ENCODE measurements at places on chromosomes 4 and X.

DNA sequence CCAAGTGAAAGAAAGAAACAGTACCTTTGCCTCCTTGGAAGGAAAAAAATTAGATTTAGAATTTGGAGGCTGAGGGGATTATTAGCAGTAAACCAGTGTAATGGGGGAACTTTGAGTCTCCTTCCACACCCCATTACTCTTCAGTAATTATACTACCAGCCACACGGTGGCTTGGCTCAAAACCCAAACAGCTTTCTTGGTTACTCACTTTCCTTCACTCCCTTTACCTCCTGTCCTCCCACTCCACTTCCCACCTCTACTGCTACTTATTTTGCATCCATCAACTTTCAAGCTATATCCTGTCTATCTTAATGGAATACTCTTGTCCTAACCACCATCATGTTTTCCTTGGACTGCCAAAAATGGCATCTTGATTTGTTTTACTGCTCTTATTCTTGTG is 310.6 kb upstream of the AADAT start:
- no peak for DNase-seq

- no peak for DNase-seq
These were observed 7.0 kb upstream of the TXK start for GRCh38 chr4:48141048-48141447.

DNA sequence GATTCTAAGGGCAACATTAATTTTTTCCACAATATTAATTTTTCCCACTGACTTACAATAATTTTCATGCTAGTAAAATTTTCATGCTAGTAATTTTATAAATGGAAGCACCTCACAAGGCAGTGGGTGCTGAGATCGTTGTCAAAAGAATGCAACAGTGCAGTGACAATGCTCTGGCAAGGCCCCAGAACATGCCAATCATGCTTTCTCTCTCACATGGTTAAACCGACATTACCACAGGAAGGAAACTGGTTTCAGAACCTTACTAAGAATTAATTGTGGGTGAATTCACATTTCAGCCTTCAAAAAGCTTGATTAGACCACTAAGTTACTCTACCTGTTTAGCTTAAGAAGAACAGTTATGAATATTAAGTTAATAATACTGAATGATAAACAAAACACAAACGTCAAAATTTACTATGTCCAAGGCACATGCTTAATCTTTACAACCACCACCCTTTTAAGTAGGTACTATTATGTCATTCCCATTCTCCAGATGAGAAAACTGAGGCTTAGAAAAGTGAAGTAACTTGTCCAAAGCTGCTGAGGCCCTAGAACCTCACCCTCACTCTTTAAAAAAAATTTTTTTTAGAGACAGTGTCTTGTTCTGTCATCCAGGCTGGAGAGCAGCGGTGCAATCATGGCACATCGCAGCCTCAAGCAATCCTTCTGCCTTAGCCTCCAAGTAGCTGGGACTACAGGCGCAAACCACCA is 10.0 kb upstream of the OPHN1 start:
- no peak for DNase-seq

- no peak for DNase-seq
These were observed 14.1 kb downstream of the AMER1 start for GRCh38 chrX:64191281-64192010.

GRCh38 chrX:27008486-27008885 is 454.7 kb downstream of the PPP4R3C start:
- no peak for DNase-seq

DNA sequence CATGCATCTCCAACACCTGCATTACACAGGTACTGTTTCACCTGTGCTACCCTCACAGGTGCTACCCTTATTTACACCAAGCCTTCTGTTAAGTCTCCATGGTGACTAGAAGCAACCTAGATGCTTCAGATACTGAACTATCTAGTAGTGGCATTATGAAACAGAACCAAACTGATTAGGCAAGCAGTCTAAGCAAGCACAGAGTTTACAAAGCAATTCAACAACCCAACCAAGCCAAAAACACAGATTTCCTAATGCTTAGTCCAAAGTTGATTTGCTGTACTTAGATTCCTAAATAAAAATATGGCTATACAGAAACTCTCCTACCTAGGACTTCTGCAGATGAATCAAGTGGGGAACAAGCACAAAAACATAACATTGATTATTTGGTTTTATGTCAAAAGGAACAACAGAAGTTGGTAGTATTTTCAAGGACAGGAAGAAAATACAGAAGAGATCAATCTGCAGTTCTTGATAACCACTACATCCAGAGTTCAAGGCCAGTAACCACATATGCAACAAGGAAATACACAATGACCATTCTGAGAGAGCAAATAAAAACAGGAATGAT is 3.2 kb downstream of the TAPT1 start:
- no peak for DNase-seq

DNA sequence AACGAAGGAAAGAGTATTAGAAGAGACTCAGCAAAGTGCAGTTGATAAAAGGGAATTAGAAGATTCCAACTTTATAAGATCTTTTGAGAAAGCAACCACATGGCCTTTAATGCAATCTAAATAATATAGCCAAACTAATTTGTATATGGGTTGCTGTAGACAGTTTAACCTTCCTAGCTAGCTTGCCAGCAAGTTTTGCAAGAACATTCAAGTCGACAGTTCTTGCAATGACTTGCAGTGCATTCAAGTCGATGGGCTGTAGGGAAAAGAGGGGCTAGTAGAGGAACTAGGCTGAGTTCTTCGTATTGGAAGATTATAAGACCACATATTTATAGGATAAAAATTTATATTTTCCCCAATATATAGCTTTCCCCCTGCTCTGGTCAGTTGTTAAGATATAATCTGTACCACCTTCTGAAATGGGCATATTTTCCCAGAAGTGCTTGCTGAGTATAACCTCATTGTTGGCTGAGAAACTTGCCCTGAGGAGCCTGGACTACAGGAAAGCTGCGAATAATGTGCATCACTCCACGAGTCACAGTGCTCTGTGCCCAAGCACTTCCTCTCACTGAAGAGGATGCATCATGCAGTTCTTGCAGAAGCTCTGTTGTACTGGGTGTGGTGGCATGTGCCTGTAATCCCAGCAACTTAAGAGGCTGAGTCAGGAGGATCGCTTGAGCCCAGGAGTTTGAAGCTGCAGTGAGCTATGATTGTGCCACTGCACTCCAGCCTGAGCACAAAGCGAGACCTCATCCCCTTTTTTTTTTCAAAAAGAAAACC is 56.7 kb downstream of the DOCK11 start:
- peak; percentile 52 for DNase-seq

- no peak for DNase-seq
These were observed 14.8 kb upstream of the ADGRG2 start for GRCh38 chrX:19137067-19137466.

- DNase-seq, result no peak
These were observed 95.7 kb downstream of the NPNT start for GRCh38 chr4:105990933-105991332.

GRCh38 chrX:926991-927390 is 285.5 kb downstream of the CRLF2 start:
- no peak for DNase-seq
